Right atrium auricular region (tissue), 2 donors: ENCODE measurements at places on chromosomes 5 and 9. TPM values are rescaled to one million over a fixed set of nuclear protein-coding genes. Genes with fewer than 3 reads are reported as not detected.
A peak's percentile ranks its signal among the peaks of the same experiment; 100 is the strongest.

DNA sequence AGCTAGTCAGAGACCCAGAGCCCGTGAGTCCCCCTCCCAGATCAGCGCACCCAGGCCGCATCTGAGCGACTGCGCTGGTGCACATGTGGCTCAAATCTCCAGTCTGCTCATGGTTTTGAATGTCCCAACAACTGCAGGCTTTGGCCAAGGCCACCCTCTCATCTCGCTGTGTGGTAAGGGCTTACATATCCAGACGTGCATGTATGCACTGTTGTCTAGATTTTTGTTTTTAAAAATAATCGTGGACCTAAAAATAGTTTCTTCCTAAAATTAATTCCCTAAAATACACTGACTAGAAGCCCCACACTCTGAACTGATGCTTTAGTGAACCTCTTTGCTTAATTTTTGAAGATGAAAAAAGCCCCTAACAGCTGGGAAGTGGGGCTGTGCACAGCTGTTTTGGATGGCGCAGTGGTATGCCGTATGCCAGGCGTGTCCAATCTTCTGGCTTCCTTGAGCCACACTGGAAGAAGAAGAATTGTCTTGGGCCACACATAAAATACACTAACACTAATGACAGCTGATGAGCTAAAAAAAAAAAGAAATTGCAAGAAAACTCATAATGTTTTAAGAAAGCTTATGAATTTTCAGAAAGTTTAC, 143.0 kb upstream of the LHFPL2 start:
- no peaks in the 10 kb centered on the region for H3K27me3 ChIP-seq
- H3K4me3 ChIP-seq, result no peak overlapping the region
- no peak for DNase-seq

DNA sequence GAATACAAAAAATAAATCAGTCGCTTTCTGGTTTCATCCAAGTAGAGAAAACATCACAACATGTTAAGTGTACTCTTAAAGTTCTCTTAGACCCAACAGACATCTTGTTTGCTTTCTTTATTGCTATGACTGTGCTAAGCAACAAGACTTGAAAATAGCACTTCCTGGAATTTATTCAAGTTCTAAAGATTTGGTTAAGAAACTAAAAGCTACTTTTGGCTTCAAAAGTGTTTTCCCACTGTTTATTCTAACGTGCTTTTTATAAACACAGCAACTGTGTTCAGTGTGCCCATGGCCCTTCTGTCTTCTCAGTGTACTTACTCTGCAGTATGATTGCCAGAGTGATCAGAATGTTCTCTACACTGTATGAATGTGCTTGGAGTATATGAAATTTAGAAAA, 109.8 kb downstream of the GIN1 start:
- H3K27ac ChIP-seq, result no peak overlapping the region
- H3K27me3 ChIP-seq, result no peaks in the 10 kb centered on the region
- no peaks in the 10 kb centered on the region for H3K4me1 ChIP-seq

DNA sequence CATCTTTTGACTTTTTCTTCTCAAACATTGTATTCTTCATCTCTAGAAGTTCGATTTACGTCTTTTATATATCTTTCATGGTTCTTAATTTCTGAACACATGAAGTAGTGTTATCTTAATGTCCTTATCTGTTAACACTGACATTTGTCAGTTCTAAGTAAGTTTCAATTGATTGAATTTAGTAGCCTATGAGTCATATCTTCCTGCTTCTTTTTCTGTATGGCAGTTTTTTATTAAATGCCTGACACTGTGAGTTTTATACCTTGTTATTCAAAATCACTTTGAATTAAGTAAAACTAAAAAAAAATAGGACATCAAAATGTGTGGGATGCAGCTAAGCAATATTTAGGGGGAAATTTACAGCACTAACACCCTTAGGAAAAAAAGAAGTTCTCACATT, 707.0 kb upstream of the ACO1 start:
- no peak overlapping the region for H3K4me3 ChIP-seq
- H3K36me3 ChIP-seq, result no peaks in the 10 kb centered on the region
- H3K27ac ChIP-seq, result no peak overlapping the region
- H3K27me3 ChIP-seq, result no peaks in the 10 kb centered on the region

DNA sequence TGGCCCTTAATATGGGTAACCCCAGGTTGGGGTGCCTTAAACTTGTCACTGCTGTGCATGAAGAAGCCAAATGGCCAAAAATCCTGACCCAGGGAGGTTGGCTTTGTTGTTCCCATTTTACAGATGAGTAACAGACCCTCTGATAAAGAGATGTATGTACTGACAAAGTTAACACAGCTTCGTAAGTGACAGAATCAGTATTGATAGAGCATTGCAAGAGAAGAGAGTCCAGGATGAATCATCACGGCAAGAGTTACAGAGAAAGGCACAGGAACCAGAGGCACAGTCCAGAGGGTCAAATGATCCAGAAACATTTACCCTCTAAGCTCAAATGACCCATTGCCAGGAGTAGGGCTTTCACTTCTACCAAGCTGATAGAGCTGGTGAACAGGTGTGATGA, 103.8 kb upstream of the SMC2 start:
- H3K27ac ChIP-seq, result no peak overlapping the region
- H3K4me1 ChIP-seq, result no peaks in the 10 kb centered on the region
- no peaks in the 10 kb centered on the region for H3K27me3 ChIP-seq
- H3K36me3 ChIP-seq, result no peaks in the 10 kb centered on the region
- no peak for DNase-seq
- no peak overlapping the region for H3K4me3 ChIP-seq

GRCh38 chr9:94767331-94768072, 41.0 kb downstream of the AOPEP start:
- H3K4me1 ChIP-seq, result no peaks in the 10 kb centered on the region
- no peak for DNase-seq
- H3K27me3 ChIP-seq, result no peaks in the 10 kb centered on the region
- no peaks in the 10 kb centered on the region for H3K36me3 ChIP-seq
- no peak overlapping the region for H3K4me3 ChIP-seq

DNA sequence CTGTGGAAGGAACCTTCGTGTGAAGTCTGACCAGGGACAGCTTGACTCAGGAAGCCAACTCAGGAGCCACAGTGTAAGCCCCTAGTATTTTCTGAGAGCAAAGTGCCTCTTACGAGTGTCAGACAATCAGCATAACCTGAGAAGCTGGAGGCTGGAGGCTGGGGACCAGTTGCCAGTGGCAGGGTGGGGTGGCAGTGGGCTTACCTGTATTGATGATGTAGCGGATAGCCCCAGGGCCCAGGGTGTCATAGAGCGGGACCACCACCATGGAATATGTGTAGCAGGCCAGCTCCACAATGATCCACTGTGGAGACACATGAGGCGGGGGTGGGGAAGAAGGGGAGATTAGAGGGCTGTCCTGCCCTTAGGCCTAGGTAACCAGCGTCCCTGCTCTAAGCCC, 22.9 kb downstream of the ACSL6 start:
- DNase-seq, result no peak
- H3K4me3 ChIP-seq, result no peak overlapping the region
- no peaks in the 10 kb centered on the region for H3K4me1 ChIP-seq

DNA sequence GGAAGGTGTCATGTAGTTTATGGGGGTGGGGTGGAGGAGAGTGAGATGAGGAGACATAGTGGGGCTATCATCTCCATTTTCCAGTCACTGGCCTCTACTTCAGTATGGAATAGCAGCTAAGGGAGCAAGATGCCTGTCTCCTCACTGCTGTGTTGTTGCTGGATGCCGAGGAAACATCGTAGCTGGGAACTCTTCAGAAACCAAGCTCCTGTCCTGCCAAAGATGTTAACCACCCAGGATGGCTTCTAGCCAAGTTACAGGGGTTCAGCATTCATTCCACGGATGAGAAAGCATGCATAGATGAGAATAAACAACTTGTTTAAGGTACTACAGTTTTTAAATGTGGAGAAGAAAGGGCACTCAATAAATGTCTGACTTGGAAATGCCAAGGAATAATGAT, 226.5 kb downstream of the ASTN2 start:
- H3K27ac ChIP-seq, result no peak overlapping the region
- H3K4me1 ChIP-seq, result no peaks in the 10 kb centered on the region
- no peak for DNase-seq
- no peak overlapping the region for H3K4me3 ChIP-seq
- H3K36me3 ChIP-seq, result no peaks in the 10 kb centered on the region

DNA sequence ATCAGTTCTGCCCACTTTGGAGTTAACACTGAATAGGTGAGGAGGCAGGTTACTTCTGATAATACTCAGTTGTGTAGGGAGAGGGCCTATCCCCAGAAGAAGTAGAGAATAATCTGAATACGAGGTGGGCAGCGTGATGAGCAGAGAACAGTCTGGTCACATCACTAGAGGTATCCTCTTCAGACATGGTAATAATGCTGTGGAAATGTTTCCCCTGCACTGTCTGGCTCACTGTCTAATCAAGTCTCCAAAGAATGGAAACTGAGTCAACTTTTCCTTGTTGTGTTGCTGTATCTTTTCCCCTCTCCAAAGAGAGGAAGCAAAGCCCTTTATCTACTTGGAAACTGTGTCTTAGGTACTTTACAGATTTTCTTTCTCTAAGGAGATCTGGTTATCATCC, 110.9 kb upstream of the ANKRD55 start:
- no peaks in the 10 kb centered on the region for H3K27me3 ChIP-seq
- no peak overlapping the region for H3K4me3 ChIP-seq
- H3K36me3 ChIP-seq, result no peaks in the 10 kb centered on the region
- no peak for DNase-seq

GRCh38 chr5:14134083-14134482, 9.1 kb upstream of the TRIO start:
- H3K36me3 ChIP-seq, result no peaks in the 10 kb centered on the region
- no peak overlapping the region for H3K27ac ChIP-seq
- H3K27me3 ChIP-seq, result no peaks in the 10 kb centered on the region

DNA sequence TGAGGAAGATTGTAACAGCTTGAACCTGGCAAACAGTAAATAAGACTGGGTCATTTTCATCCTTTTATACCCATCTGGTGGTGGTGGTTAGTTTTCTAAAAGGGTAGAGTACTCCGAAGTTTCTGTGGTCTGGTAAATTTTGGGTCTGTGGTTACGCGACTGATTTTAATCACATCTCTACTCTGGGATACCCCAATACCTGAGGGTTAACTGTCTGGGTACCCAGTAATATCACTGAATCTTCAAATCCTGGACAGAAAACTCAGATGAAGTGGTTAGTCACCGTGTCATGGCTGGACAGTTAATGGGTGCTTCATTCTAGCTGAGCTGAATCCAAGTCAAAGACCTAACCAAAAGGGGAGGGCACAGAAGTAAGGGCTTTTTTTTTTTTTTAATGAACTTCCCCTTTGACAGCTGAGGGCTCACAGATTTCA, 474.2 kb downstream of the GADD45G start:
- no peak overlapping the region for H3K27ac ChIP-seq
- no peaks in the 10 kb centered on the region for H3K36me3 ChIP-seq
- DNase-seq, result peak; percentile 30
- H3K27me3 ChIP-seq, result no peaks in the 10 kb centered on the region

- no peak overlapping the region for H3K27ac ChIP-seq
- no peaks in the 10 kb centered on the region for H3K36me3 ChIP-seq
- DNase-seq, result no peak
- no peak overlapping the region for H3K4me3 ChIP-seq
Observed at GRCh38 chr5:113507601-113508000, 5.9 kb upstream of the YTHDC2 start.

DNA sequence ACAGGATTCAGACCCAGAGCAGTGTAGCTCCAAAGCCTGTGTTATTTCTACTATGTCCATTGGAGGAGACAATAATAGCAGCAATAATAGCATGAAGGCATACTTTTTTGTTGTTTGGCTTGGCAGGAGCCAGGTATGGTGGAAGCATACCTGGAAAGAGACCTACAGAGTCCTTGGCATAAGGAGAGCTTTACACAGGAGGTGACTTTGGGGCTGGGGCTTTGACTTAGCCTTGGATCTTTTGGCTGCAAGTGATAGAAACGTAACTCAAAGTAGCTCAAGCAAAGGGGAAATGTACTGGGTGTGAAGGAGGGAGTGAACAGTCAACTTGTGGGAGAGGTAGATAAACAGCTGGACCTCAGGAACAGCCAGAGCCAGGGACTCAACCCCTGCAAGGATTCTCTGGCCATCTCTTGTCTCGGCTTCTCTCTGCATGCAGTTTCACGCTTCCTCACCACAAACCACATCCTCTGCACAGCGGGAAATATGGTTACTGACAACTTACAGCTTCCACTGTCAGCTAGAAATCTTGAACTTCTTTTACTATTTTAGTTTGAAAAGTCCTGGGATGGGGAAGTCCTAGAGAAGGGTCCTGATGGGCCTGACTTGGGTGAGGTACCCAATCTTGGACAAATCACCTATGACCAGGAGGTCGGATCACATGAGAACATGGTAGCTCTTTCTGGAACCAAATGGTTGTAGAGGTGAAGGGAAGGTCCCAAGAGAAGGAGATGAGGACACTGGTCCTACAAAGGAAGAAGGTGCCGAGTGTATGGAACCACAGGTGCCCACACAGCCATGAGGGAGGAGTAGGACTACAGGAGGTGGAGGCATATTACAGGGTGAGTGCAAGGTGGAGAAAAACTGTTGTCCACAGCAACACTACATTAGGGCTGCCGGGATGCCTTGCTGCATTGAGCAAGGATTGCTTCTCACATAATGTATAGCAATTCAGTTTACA, 47.0 kb upstream of the TGFBR1 start:
- peak overlapping the region; percentile 48 for H3K27ac ChIP-seq
- DNase-seq, result no peak
- H3K36me3 ChIP-seq, result peaks cover 8% of the 10 kb centered on the region
- no peak overlapping the region for H3K4me3 ChIP-seq
- H3K27me3 ChIP-seq, result no peaks in the 10 kb centered on the region
- H3K4me1 ChIP-seq, result no peaks in the 10 kb centered on the region

DNA sequence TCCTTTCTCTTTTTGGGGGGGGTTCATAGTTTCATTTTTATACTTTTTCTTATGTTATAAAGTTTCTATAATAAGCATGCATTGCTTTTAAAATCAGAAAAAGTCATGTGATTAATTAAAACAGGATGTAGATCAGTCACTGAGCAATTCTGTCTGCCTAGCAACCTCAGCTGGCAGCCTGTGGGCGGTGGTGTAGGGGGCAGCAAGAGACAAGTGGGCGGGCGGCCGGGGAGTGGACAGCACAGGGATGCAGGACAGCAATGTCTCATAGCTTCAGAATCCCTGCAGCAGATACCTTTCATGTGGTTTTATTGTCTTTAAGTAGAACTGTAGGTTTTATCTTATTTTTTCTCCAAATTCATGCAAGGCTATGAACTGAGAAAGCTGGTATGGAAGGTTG, 101.9 kb upstream of the S1PR3 start:
- DNase-seq, result no peak
- H3K4me3 ChIP-seq, result no peak overlapping the region
- H3K27me3 ChIP-seq, result no peaks in the 10 kb centered on the region
- H3K36me3 ChIP-seq, result no peaks in the 10 kb centered on the region
- no peaks in the 10 kb centered on the region for H3K4me1 ChIP-seq

- H3K27me3 ChIP-seq, result no peaks in the 10 kb centered on the region
- peaks cover 7% of the 10 kb centered on the region for H3K36me3 ChIP-seq
- peak overlapping the region; percentile 96 for H3K27ac ChIP-seq
- no peaks in the 10 kb centered on the region for H3K4me1 ChIP-seq
Observed at GRCh38 chr5:56910210-56910965, 992 bp downstream of the SETD9 start.

The SUB1 gene
- 209 TPM for total RNA-seq

The BAG1 gene
- total RNA-seq, result 166 TPM

The PCDHB13 gene
- 4.2 TPM for total RNA-seq

The CATSPER3 gene
- total RNA-seq, result 0.39 TPM

The FOXD4L5 gene
- total RNA-seq, result not detected

The NR2F1-AS1 gene
- 7.1 TPM for total RNA-seq
